Effector CD8-positive, alpha-beta T cell (primary cell): ENCODE measurements at places on chromosomes 7 and 10.

- DNase-seq: no peak
Measured at GRCh38 chr7:95209276-95209675, 115.1 kb downstream of the PON1 start.

DNA sequence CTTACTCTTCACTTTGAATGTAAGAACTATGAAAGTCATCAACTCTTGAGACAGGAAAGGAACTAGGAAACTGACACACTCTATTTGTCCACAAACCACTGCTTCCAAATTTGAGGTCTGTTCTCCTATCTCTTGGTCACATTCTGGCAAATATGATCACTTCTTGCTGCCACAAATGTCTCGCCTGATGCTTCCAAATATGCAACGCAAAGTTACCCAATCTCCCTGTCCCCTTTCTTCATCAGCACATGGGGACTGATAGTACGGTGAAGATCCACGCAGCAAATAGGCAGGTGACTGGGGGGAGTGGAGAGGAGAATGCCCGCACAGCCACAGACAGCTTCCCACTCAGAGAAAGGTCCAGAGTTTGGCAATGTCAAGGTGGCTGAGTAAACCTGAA is 92.6 kb upstream of the TCF7L2 start:
- no peak for DNase-seq

DNA sequence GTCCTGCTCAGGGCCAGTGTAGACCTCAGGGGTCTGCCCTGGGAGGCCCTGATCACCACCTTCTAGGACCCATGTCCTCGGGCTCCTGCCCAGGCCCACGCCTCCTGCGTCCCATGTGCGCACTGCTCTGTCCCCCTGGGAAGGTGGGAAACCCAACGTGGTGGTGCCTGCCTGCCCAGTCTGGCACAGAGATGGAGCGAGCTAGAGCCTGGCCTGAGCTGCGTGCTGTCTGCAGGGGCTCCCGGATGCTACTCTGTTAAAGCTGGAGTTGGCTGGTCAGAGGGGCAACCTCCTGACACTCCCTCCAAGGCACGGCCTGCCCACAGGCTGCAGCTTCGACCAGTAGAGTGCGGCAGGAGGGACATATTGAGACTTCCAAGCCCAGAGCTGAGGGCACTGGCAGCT is 171.7 kb downstream of the DNAJB6 start:
- no peak for DNase-seq

DNA sequence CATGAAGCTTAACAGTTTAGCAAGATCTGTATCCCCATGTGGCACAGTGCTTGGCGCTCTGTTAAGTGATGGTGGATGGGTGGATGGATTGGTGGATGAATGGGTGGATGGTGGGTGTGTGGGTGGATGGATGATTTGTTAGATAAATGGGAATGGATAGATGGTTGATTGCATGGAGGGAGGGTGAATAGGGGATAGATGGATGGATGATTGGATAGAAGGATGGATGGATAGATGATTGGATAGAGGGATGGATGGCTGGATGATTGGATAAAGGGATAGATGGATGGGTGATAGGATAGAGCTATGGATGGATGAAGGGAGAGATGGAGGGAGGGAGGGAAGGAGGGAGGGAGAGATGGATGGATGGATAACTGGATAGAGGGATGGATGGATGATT is 229.7 kb downstream of the CUX1 start:
- no peak for DNase-seq

DNA sequence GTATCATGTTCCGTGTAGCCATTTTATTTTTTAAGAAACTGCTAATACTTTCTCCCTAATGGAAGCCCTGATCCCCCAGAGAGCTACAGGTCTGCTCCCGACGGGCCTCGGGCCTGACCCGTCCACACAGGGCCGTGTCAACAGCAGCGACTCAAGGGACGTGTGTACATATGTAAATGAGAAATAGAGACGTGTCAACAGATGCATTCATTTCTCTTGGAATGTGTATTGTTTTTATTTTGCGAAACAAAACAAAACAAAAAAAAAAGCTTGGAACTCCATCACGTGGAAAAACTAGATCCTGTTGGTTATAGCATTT is 31.7 kb upstream of the PPIF start:
- DNase-seq: no peak

GRCh38 chr10:94413361-94413760 is 11.0 kb downstream of the TBC1D12 start:
- DNase-seq: no peak

DNA sequence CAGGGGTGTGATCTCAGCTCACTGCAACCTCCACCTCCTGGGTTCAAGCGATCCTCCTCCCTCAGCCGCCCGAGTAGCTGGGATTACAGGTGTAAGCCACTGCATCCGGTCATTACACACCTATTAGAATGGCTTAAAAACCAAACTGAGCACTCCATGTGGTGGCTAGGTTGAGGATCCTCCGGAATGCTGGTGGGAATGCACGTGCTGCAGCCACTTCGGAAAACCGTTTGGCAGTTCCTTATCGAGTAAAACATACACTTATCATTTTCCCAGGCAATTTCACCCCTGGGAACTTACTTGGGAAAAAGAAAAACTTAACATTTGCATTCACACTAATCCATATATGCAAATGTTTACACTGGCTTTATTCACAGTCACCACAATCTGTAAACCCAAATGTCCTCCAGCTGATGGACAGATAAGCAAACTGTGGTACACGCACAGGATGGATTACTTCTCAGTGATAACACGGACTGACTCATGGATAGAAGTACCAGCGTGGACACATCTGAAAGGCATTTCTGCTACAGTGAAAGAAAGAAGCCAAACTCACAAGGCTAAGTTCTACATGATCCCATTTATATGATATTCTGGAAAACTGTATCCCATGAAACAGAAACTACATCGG is 20.4 kb downstream of the RFC2 start:
- no peak for DNase-seq
